ENCODE measurements at places on chromosomes 11 and 22.

GRCh38 chr11:111082664-111083063 is 162.9 kb upstream of the POU2AF2 start:
- DNase-seq = no peak

- DNase-seq = no peak
Observed at GRCh38 chr11:130561441-130561881, 113.0 kb downstream of the ADAMTS15 start.

- DNase-seq = peak; percentile 18
Observed at GRCh38 chr11:116262370-116262769, 510.4 kb downstream of the BUD13 start.

- no peak for DNase-seq
Observed at GRCh38 chr11:126603486-126603885, 248.0 kb downstream of the ST3GAL4 start.

- DNase-seq = no peak
Observed at GRCh38 chr11:125807909-125808308, 20.0 kb downstream of the PATE3 start.

DNA sequence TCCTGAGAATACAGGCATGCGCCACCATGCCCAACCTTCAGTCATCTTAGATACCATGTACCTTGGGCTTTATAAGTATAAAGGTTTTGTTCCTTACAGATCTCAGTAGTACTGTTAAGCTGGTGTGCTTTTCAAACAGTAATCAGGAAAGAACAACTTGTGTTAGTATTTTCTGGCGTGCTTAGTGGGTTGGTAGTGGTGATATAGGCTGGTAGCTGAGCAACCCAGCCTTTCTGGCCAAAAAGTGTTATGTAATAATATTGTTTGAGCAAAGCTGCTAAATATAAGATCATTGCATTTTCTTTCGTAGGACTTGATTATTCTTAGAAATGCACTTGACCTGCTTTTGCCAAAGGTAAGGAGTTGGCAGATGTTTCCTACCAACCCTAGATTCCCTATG is 6.5 kb downstream of the ADSL start:
- DNase-seq = no peak

DNA sequence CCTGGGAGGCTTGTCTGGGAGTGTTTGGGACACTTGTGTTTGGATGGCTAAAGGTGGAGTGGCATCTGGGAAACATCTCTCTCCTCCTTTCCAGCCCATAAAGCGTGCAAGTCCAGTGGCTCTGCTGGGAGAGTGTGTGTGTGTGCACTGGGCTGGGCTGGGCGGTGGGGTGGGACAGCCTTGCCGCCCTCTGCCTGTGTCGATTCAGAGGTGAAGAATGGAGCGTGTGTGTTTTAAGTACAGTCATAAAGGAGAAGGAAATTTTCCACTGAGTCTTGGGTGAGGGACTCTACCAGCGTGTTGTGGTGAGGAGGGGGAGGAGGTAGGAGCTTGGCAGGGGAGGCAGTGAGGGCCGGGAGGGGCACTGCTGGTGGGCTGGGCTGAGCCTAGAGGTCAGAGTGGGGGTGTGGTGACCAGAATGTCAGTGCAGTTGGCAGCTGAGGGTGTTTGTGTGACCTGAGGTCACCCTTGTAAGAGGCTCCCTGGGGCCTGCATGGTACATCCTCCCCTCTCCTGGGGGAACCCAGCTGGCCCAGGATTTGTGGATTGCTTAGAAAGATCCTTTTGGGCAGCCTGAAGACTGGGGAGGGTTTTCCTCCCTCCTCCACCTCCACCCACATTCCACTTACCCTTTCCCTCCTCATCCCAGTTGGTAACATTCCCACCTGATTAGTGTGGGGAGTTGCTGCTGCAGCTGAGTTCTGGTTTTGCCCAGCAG is 1.7 kb downstream of the TIMP3 start:
- DNase-seq = no peak

DNA sequence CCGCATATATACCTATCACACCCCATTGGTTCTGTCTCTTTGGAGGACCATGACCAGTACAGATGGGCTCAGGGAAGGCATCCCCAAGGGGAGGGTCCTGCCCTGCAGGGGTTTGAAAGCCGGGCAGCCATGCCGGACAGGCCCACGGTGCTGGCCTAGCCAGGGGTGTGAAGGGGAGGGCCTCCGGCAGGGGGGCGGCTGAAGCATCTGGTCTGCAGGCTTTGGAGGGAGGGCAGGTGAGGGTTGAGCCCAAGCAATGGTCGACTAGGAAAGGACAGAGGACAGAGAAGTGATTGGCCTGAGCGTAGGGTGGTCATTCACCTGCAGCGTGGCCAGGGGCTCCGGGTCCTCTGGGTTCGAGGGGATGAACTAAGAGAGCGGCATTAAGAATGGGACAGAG is 11.2 kb upstream of the CTSD start:
- no peak for DNase-seq

- no peak for DNase-seq
Observed at GRCh38 chr11:79113054-79113690, 327.7 kb downstream of the TENM4 start.
